ENCODE measurements at places on chromosomes 7 and 10.

GRCh38 chr7:3236268-3236667 lies 64.8 kb upstream of the SDK1 start:
- DNase-seq: no peak

DNA sequence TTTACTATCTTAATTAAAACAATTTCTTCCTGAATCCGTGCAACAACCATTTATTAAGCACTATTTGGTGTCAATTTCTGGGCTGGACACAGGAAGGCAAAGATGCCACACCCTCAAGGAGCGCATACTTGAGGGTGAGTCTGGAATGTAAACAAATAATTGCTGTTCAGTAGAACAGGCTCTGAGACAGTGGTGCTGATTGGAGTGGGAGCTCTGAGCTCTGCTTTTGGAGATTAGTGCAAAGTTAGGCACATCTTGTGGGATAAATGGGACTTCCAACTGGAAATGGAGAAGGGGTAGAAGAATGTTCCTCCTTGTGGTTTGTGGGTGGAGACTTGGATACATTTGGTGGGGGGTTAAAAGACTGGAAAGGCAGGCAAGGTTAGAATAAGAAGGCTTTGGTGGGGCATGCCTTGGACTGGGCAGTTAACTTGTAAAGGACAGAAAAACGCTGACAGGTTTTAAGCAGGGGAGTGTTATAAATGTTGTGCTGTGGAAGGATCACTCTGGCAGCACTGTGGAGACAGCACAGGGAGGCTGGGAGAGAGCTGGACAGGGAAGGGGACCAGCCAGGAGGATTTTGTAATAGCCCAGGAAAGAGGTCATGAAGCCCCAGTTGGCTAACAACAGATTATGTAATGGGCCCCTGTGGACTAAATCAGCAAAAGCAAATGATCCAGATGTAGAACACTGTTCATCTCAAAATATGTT lies 80.7 kb downstream of the ZNF365 start:
- no peak for DNase-seq

DNA sequence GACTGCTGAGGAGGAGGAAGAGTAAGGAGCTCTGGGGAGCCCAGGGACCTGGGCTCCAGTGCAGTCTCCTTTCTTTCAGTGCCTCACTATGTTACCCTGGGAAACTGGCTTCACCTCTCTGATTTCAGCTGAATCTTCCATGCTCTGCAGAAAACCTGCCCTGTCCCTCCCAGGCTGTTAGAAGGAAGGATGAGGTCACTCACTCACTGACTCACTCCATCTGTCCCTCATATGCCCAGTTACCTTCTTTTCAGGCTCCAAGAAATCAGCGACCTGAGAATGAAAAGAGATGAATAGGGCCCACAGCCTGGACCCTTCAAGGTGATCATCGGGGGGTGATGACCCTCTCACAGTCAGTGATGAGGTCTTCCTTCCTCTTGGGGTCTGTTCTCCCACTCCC lies 481 bp downstream of the SFTPA2 start:
- no peak for DNase-seq

DNA sequence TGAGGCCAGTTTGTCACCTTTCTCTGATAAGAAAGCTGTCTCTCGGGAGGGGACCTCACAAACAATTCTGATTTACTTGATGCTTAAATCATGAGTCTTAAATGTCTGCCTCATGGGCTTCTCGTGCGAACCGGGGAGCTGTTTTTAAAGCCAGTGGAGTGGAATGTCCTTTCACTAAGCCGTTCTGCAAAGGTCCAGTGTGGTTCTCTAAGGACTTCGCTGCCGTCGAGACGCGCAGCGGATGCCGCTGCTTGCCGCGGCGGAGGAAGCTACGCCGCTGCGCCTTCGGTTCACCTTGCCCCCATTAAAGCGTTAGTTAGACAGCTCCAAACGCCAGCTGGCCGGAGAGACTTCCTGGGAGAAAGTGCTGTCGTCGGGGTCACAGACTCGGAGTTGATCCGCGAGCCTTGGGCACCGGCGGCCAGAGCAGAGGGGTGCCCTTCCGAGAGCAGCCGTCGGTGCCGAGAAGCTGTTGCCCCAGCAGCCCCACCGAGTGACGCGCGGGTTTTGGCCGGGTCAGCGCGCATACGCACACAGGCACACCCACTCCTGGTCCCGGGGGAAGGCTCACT lies 1.3 kb upstream of the HMX3 start:
- DNase-seq: no peak

DNA sequence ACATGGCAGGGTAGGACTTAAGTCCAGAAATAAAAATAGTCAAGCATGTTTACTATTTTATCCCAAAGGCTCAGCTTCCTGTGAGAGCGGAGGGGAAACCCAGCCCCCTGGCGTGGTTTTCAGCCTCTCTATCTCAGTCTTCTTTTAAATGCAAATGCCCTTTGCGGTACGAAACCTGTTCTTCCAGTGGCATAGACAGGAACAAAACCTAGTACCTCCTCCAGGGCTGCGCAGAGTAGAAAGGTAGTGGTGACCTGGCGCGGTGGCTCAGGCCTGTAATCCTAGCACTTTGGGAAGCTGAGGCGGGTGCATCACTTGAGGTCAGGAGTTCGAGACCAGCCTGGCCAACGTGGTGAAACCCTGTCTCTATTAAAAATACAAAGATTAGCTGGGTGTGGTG lies 181.3 kb upstream of the FOXK1 start:
- DNase-seq: no peak
